Activated B cell treated with CpG ODN at 0.5 μM for 24 hours (primary cell): ENCODE measurements at places on chromosomes 5 and 9.

DNA sequence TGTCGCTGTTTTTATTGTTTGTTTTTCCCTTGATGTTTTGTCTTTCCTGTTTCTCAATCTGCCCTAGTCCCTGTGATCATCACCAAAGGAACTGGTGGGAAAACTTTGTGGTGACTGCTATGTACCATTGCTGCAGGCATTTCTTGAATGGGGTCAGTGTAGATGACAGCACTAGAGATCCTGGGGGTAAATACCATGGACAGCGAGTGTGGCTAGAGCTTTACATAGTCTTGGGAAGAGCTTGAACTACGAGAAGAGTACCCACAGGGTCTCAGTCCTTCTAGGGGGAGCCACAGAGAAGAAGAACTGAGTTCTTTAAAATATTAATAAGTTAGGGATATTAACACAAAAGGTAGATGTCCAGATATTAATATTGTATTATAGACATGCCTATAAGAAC is 138.8 kb downstream of the PAM start:
- no peak overlapping the region for H3K4me3 ChIP-seq
- no peaks in the 10 kb centered on the region for H3K4me1 ChIP-seq
- H3K36me3 ChIP-seq, result no peaks in the 10 kb centered on the region
- no peaks in the 10 kb centered on the region for H3K27me3 ChIP-seq
- no peak overlapping the region for H3K27ac ChIP-seq

DNA sequence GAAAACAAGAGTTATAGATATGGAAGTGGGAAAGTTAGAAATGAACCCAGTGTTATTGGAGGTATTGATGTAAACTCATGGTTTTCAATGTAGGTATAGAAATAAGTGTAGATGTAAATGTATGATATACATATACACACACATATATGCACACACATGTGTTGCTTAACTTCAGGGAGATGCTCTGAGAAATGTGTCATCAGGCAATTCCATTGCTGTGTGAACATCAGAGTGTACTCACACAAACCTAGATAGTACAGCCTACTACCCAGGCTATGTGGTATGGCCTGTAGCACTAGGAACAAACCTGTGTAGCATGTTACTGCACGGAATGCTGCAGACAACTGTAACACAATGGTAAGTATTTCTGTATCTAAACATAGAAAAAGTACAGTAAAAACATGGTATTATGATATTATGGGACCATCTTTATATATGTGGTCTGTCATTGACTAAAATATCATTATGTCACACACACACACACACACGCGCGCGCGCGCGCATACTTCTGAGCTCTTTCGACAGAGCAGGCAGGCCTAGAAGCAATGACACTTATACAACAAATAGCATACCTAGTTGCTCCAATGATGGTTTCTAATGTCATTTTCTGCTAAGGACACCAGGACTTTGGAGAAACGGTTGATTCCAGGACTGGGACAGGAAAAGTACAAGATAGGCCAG is 86.6 kb downstream of the MACROH2A1 start:
- no peak overlapping the region for H3K4me3 ChIP-seq
- H3K27me3 ChIP-seq, result peaks cover 11% of the 10 kb centered on the region
- no peak overlapping the region for H3K27ac ChIP-seq
- DNase-seq, result no peak

GRCh38 chr9:133990366-133991213 is 1.5 kb downstream of the VAV2 start:
- H3K4me3 ChIP-seq, result peak overlapping the region; percentile 90
- H3K36me3 ChIP-seq, result peaks cover 16% of the 10 kb centered on the region
- H3K4me1 ChIP-seq, result peaks cover 61% of the 10 kb centered on the region
- no peak for DNase-seq

- no peak for DNase-seq
- H3K27me3 ChIP-seq, result no peaks in the 10 kb centered on the region
- peaks cover 44% of the 10 kb centered on the region for H3K4me1 ChIP-seq
These were observed 22.6 kb upstream of the PHF19 start for GRCh38 chr9:120899490-120900068.

- peaks cover 3% of the 10 kb centered on the region for H3K4me1 ChIP-seq
- H3K27ac ChIP-seq, result no peak overlapping the region
- no peaks in the 10 kb centered on the region for H3K27me3 ChIP-seq
- no peak overlapping the region for H3K4me3 ChIP-seq
These were observed 25.0 kb upstream of the OCLN start for GRCh38 chr5:69467442-69468225.

- no peak overlapping the region for H3K4me3 ChIP-seq
- DNase-seq, result no peak
- H3K27me3 ChIP-seq, result no peaks in the 10 kb centered on the region
- peaks cover 14% of the 10 kb centered on the region for H3K4me1 ChIP-seq
- H3K36me3 ChIP-seq, result peaks cover 7% of the 10 kb centered on the region
- no peak overlapping the region for H3K27ac ChIP-seq
These were observed 55.1 kb downstream of the MEGF9 start for GRCh38 chr9:120659209-120659608.

GRCh38 chr5:151384106-151384505 is 36.7 kb upstream of the SLC36A2 start:
- peaks cover 23% of the 10 kb centered on the region for H3K27me3 ChIP-seq
- no peaks in the 10 kb centered on the region for H3K36me3 ChIP-seq
- no peak for DNase-seq
- H3K4me3 ChIP-seq, result no peak overlapping the region
- no peaks in the 10 kb centered on the region for H3K4me1 ChIP-seq

DNA sequence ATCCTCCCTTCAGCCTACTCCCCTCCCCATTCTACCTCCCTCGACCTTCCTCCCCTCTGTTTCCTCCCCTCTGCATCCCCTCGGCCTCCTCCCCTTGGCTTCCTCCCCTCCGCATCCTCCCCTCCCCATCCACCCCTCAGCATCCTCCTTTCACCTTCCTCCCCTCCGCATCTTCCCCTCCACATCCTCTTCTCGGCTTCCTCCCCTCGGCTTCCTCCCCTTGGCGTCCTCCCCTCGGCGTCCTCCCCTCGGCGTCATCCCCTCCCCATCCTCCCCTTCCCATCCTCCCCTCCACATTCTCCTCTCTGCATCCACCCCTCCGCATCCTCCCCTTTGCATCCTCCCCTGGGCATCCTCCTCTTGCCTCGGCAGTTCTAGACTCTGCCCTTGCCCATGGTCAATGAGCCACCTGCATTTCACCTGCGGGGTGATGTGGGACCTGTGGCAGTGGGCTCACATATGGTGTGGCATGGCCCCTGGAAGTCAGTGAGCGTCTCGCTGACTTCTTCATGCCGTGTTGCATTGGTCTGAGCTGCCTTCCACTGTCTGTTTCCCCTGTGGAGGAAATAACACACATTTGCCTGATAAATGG is 113.0 kb downstream of the WNK2 start:
- H3K4me1 ChIP-seq, result peaks cover 12% of the 10 kb centered on the region
- H3K36me3 ChIP-seq, result no peaks in the 10 kb centered on the region
- peaks cover 10% of the 10 kb centered on the region for H3K27me3 ChIP-seq
- no peak overlapping the region for H3K27ac ChIP-seq
- no peak for DNase-seq
- no peak overlapping the region for H3K4me3 ChIP-seq

DNA sequence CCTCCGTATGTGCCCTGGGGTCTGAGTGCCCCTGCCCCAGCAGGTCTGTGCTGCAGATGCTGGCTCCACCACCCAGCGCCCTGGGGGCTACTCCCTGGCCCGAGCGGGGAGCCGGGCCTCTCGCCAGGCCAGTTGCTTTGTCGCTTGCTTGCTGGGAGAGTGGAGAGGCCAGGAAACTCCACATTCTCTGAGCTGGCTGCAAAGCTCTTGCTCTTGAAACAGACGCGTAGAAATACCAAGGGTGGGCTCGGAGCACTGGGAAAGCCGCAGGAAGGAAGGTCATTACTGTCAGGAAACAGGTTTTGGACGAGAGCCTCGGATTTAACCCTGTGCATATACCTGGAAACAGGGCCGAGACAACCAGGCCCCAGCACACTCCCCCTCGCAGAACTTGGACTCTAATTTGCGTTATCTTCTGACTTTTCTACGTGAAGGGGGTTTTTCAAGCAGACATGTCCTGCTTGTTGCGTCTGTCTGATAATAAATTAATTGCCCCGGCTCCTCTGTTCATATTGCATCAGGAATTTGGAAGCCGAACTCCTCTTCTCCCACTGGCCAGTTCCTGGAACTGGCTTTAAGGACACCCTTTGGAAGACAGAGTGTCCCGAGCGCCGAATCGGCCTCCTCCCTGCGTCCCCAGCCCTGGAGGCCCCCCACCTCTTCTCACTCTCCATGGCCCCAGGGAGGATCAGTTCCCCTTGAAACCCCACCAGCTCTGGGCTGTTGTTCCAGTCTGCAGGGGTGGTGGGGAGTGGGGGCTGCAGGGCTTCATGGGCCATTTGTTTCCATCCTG is 11.2 kb downstream of the ADAMTSL2 start:
- H3K36me3 ChIP-seq, result no peaks in the 10 kb centered on the region
- H3K27ac ChIP-seq, result no peak overlapping the region

GRCh38 chr9:2019723-2020122 is 4.6 kb downstream of the SMARCA2 start:
- peaks cover 60% of the 10 kb centered on the region for H3K4me1 ChIP-seq
- no peak overlapping the region for H3K27ac ChIP-seq
- H3K27me3 ChIP-seq, result no peaks in the 10 kb centered on the region
- DNase-seq, result no peak
- peaks cover 26% of the 10 kb centered on the region for H3K36me3 ChIP-seq

DNA sequence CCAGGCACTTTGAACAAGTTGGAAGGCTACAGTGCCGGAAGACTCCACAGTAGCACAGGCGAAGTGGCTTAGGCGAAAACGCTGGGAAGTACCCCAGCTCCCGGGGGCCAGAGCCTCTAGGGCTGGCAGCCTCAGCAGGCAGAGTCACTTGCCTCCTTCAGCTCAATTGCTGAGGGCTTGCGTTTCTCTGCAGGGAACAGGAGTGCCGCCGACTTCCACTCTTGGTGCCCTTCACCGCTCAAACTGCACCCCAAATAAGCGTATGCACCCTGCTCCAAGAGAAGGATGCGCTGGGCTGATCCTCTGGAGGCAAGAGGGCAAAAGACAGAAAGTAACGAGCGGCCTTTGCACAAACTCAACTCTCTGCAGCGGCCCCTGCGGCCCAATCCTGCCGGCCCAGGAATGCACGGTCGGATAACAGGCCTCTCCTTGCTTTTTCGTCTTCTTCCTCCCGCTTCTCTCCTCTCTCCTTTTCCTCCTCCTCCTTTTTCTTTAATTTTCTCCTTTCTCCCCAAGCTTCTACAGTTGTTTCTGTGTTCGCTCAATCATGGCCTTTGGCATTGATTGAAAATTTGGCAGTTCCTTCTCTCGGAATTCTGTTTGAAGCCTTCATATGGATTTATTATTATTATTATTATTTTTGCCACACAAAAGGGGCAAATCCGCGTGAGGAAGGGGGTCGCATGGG is 1.1 kb upstream of the S1PR3 start:
- DNase-seq, result no peak
- H3K27ac ChIP-seq, result no peak overlapping the region
- peaks cover 39% of the 10 kb centered on the region for H3K27me3 ChIP-seq
- H3K36me3 ChIP-seq, result no peaks in the 10 kb centered on the region
- no peak overlapping the region for H3K4me3 ChIP-seq

DNA sequence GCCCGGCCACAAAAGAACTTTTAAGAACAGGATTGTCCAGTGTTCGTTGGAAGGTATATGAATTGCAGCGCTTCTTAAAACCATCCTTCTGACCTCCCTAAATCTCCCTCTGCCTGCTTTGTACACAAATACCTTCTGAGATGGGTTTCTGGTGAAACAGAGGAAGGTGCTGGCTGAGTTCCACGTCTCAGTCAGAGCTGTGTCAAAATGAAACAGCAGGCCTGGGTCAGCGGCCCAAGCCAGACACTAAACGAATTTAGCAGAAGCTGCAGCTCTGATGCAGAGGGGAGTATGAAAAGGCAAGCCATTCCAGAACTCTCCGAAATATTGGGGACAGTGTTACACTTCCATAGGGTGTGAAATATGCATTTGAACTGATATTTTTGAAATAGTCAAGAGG is 37.8 kb upstream of the CRB2 start:
- no peaks in the 10 kb centered on the region for H3K27me3 ChIP-seq
- no peaks in the 10 kb centered on the region for H3K36me3 ChIP-seq
- peak overlapping the region; percentile 32 for H3K4me3 ChIP-seq
- peaks cover 69% of the 10 kb centered on the region for H3K4me1 ChIP-seq

DNA sequence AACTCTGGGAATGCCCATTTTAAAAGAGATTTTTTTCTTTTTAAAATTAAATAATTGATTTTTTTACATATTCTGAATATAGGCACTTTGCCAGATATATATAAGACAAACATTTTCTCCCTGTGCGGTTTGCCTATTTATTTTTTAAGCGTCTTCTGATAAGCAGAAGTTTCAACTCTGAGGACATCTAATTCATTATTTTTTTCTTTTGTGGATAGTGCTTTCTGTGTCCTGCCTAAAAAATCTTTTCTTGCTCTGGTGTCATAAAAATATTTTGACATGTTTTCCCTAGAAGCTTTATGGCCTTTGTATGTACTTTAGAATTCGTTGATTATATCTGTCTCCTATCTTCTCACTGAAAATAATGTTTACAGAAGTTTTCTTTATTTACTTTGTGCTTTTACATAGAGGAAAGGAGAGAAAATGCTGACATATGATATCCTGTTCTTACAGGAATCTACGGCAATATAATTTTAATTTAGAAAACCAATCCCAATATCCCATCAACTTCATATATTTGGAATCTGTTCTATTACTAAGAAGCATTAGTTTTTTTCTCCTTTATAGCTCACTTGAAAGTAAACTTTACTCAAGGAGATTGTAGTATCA is 111.9 kb upstream of the EFNA5 start:
- no peaks in the 10 kb centered on the region for H3K27me3 ChIP-seq
- no peaks in the 10 kb centered on the region for H3K36me3 ChIP-seq
- H3K4me1 ChIP-seq, result no peaks in the 10 kb centered on the region
- H3K27ac ChIP-seq, result no peak overlapping the region

DNA sequence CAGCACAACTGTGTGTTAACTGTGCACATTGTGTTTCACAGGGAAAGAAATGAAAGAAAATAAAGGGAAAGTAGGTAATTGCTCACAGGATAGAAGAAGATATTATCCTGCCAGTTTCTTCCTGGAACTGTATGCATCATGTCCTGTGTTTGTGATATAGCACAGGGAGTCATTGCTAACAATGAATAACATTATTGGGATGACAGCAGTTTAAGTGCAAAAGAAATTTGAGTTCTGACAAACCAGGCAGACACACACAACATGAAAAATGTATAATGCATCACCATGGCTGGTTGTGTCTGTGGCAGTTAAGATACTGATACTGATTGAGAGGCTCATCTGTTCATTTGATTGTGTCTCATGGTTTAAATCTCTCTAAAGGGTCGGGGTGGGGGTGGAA is 145.4 kb downstream of the SPATA31D1 start:
- H3K27me3 ChIP-seq, result no peaks in the 10 kb centered on the region
- H3K4me1 ChIP-seq, result peaks cover 41% of the 10 kb centered on the region
- H3K4me3 ChIP-seq, result no peak overlapping the region
- DNase-seq, result no peak
- H3K36me3 ChIP-seq, result no peaks in the 10 kb centered on the region
